ENCODE measurements at places on chromosomes 7 and 10.

- no peak for DNase-seq
Measured at GRCh38 chr7:143354965-143355364, 7.5 kb downstream of the FAM131B start.

- no peak for DNase-seq
Measured at GRCh38 chr10:102758240-102758932, 14.6 kb downstream of the WBP1L start.

- no peak for DNase-seq
Measured at GRCh38 chr7:41475801-41476459, 227.0 kb downstream of the INHBA start.

- DNase-seq: no peak
Measured at GRCh38 chr10:12459762-12460161, 110.4 kb downstream of the CAMK1D start.

- no peak for DNase-seq
Measured at GRCh38 chr10:109007514-109007913, 915.8 kb downstream of the XPNPEP1 start.

GRCh38 chr7:43295429-43295828 is 183.0 kb downstream of the HECW1 start:
- DNase-seq: no peak

DNA sequence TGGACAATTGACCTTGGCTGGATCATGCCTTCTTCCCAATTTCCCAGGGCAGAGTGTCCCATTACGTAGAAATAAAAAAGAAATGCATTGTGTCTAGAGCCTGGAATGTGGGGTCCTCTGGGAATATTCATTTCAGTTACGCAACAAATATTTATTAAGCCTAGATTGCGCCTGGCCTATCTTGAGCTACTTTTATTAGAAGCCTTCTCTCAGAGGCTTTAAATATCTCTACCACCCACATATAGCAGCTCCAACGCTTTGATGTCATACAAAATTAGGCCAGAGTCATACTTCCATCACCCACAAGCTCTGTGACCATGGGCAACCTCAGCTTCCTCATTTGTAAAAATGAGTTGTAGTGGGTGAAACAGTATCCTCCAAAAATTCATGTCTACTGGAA is 24.9 kb upstream of the CARD11 start:
- no peak for DNase-seq

GRCh38 chr7:7972128-7972527 is 3.5 kb downstream of the GLCCI1 start:
- no peak for DNase-seq

DNA sequence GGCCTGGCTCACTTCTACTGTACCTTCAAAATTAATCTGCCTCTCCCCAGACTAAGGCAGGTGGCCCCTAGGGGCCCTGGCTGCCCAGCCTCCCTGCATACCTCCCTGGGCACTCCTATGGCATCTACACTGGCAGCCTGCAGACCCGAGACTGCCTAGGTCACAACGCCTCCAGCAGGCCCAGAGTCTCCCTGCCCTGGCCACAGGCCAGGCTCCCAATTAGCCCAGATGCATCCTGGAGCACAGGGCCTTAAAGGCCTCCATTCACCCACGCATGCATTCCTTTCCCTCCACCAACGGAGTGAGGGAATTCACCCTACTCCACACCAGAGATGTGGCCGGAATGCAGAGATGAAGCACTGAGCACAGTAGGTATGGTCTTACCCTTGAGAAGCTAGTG is 1.9 kb downstream of the CHAT start:
- no peak for DNase-seq

DNA sequence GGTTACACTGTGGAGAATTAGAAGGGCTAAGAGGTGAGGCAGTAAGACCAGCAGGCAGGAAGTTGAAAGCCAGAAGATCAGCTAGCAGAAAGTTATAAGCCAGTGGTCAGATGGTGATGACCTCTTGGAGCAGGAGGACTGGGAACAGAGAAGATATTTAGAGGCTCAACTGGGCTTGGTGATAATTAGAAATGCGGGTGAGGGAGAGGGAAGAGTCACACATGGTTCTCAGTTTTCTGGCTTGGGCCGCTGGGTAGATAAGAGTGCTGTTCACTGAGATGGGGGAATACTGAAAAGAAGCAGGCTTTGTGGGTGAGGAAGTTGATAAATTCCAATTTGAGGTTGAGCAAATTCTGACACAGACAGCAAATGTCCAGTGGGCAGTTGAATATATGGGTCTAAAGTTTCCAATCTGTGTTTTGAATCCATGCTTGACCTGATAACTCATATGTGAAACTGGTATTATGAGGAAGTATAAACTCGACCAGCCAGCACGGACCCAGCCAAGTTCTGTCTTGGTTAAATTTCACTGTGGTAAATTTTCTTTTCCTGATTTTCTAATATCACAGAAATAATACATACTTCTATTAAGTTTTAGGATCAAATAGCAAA is 22.7 kb downstream of the LSMEM1 start:
- DNase-seq: no peak

DNA sequence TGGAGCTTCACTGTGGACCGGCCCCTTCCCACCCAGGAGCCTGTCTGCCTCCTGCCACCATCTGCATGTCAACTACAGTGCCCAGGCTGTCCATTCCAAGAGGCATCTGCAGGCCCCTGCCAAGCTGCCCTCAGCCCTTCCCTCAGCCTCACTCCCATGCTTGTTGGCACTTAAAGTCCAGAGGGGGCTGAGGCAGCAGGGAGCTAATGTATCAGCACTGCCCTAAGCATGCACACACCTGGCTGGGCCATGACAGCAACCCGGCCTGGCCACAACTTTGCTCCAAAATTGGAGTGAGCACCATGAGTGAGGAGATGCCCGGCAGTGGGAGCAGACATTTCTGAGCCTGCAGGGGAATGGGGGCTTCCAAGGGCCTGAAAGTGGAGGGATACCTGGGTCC is 417.5 kb upstream of the GRM3 start:
- DNase-seq: no peak

- DNase-seq: no peak
Measured at GRCh38 chr7:140640060-140640637, 464 bp downstream of the DENND2A start.

GRCh38 chr10:130901311-130902165 is 410.0 kb downstream of the TCERG1L start:
- no peak for DNase-seq

DNA sequence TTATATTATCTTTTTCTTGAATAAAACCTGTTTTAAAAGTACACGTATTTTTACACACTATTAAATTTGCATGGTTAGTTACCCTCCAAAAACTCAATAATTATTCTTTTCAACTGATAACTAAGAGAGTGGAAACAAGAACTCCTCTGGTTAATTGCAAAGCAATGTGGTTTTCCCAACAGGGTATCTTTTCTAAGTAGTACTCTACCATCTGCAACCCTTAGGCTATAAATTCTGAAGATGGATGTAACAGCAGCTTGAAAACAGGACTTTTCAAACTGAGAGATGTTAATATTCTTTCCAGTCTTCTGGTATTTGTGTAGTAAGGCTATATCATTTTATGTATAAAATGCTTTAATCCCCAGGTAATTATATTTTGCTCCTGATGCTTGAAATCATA is 916.1 kb upstream of the POT1 start:
- DNase-seq: no peak

All from stimulated activated CD8-positive, alpha-beta memory T cell treated with anti-CD3 and anti-CD28 coated beads, Interleukin-4, amount 100 ng/mL, for 1 hour (primary cell).